Mammary epithelial cell (primary cell): ENCODE measurements at places on chromosomes 16 and 17.

DNA sequence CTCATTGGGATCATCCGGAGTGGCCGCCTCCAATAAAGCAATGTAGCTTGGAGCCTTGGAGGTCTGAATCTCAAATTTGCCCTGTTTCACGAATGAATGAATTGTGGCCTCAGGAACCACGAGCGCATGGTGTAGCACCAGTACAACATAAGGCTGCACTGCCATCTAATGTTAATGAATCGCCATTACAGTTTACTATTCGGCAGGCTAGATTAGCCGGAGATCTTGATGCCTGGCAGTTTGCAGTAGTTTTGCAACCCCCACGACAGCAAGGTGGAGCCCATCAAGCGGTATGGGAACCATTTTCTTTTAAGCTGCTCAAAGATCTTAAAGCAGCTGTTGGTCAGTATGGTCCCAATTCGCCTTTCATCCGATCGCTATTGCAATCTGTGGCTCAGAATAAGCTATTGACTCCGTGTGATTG is 18.8 kb downstream of the ALOX15B start:
- peak; percentile 76 for DNase-seq

DNA sequence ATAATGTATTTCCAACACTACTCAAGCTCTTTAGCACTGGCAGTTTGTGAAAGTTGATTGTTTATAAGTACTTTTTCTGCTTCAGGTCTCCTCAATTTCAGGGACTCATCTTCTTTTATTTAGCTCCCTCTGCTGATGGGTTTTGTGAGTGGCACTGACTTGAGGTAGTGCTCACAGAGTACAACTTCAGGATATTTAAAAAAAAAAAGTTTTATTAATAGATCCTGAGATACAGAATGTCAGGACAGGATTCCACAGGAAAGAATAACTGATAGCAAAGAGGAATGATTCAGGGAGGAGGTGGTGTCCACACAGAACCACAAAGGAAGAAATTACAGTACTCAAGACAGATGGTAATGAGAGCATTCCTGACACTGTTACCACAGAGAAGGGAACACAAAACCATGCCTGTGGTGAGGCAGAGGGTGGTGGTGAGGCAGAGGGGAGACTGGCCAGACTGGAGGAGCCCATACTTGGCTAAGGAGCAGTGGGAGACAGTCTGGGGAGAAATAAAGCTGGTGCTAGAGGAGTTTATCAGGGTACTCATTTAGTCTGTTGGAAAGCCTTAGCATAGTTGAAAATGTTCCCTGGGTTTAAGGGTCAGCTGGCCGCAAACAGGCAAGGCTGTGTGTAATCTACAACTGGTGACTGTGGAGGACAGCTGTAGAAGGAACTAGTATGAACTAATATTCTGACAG is 63.7 kb downstream of the SPAG9 start:
- DNase-seq, result peak; percentile 89

DNA sequence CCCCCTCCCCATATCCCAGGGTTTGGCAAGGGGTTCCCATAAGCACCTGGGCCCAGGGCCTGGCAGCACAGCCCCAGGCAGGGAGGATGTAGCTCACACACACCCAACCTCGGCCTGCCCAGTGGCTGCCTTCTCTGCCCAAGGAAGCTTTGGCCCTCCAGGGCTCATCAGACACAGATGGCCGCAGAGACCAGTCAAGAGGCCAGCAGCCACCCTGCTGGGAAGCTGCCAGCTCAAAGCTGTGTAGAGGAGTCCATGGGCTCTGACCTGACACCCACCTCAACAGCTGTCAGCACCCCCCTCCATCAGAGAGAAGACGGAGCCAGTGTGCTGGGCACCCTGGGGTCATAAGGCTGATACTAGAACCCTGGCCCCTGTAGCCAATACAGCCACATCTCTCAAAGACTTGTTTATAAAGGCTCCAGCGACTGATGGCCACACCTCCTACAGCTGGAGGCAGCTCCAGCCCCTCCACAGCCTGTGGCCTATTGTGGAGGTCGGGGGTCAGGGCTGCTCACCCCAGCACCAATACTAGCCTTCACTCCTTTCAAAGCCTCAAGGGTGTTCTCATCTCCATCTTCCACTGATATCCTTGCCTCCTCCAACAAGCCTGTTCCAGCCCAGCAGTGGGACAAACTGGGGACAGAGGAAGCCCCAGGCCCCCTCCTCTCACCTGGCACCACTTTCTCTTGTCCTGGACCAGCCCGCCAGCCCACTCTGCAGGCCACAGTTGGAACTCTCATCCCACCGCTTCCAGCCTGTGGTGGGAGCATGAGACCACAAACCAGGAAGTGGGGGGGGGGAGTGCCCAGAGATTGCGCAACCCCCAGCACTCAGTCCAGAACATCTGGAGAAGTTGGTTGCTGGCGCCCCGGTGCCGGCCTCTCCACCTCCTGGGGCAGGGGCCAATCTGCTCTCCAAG is 2.2 kb upstream of the MPG start:
- DNase-seq, result no peak

DNA sequence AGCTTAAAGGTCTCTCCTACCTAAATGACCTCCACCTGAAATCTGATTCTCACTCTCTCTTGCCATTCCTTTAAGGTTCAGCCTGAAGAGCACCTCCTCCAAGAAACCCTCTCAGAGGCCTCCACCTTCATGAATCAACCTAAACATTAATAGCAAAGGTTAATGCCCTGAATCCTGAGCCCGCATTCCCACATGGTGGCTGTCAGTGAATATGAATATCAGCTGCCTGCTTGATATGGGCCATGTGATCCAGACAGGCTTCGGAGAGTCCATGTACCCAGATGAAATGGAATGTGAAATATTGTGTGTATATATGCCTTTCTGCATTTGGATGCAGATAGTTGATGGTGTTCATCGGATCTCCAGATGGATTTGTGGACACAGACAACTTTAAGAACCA is 317.5 kb downstream of the TOX3 start:
- DNase-seq, result no peak

GRCh38 chr17:42378359-42378958 is 9.8 kb downstream of the STAT3 start:
- DNase-seq, result no peak

- no peak for DNase-seq
Observed at GRCh38 chr17:73785958-73786743, 141.9 kb upstream of the SDK2 start.
